ENCODE measurements at places on chromosomes 16 and 17.

GRCh38 chr17:45005700-45006099 lies 37.6 kb upstream of the C1QL1 start:
- DNase-seq, result no peak

- no peak for DNase-seq
These were observed 213.3 kb upstream of the AXIN2 start for GRCh38 chr17:65774787-65775186.

- DNase-seq, result no peak
These were observed 7.0 kb downstream of the KRT14 start for GRCh38 chr17:41579484-41580243.

DNA sequence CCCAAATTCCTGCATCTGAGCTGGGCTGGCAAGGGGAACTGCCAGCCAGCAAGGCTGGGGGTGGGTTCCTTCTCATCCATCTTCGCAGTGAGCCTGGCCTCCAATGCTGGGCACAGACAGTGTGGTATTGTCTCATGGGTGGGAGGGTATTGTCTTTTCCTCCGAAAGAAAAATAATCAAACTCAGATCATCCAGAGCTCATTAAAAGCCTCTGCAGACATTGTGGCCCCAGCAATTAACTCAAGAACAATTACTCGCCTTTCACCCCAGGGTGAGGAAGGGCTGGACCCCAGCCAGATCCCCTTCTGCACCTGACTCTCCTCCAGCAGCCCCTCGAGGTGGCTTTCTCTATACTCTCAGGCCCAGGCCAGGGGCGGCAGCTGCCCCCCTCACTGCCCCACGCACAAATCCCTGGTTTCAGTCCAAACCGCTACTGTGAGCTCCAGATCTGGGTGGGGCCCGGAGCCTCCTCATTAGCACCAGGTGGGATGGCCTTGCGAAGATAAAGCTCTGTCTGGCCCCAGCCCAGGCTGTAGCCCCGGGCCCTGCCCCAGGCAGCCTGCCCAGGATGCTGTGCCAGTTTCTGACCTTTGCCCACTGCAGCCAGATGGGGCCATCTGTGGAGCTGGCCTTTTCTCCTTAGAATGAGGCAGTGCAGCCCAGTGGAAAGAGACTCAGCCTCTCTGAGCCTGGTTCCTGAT lies 2.3 kb upstream of the KRT15 start:
- no peak for DNase-seq

DNA sequence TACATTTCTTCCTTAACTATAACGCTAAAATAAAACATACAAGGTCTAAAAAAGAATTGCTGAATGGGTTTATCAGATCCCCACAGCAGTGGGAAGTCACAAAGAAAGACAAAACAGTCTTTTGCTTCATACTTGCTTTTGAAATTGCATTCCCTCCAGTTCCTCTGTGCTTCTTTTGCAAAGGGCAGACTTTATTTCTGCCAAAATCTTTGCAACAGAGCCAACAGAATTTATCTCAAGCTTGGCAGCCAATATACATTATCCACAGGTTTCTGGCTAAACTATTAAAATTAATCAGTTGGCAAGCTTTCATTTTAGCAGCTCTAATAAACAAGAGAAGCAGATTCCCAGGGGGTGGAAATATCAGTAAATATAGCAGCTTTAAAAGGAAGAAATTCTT lies 378.9 kb upstream of the CA10 start:
- DNase-seq, result no peak

DNA sequence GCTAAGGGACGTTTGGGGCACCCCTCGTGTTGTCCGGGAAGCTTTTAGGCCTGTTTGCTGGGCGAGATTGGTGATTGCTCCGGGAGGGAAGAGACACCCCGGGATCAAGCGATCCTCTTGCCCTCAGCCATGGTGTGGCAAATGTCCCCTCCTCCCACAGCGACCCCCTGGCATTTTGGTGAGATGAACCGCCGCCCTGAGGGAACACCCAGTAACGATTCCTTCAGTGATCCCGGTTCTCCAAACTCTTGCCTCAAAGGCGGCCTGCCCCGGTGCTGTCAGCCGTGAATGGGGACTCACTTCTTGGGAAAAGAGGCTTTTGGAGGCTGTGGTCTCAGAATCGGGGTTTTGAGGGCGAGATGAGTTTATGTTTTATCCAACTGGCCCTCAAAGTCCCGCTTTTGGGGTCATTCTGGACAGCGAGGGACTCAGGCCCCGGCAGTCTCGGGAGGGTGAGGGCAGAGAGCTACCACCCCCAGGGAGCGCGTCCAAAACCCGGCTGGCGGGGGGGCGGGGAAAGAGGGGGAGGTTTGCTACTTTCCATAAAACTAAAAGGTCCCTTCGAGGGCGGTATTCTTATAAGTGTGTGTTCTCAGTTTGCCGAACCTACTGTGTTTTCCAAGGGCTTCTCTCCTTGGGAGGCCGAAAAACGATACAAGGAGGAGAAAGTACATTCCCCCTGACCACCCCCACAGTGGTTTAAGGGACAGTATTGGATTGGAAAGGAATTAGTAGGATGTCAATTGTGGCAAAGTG lies 232.7 kb downstream of the MRTFB start:
- DNase-seq, result no peak

GRCh38 chr17:30117675-30118081 lies 1.1 kb downstream of the NSRP1 start:
- DNase-seq, result no peak

- no peak for DNase-seq
These were observed 44.9 kb downstream of the MBTD1 start for GRCh38 chr17:51214920-51215319.

DNA sequence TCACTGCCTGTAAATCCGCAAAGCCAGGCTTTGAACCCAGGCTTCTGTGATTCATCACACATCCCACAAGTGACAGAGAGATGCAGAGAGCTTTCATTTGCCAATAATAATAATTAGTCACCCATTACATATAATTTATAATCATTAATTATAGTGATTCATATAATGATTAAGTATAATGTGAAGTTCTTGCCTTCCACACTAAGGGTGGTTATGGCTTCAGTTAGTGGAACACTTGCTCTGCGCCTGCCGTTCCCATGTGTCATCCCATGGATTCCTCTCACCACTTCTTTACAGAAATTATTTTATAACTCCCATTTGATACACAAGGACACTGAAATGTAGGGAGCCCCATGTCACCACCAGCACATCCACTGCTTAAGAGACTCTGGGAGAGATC lies 39.8 kb upstream of the XYLT1 start:
- no peak for DNase-seq

GRCh38 chr16:65984296-65984695 lies 382.2 kb upstream of the CDH5 start:
- no peak for DNase-seq
